ENCODE measurements at places on chromosomes 2 and 18.

DNA sequence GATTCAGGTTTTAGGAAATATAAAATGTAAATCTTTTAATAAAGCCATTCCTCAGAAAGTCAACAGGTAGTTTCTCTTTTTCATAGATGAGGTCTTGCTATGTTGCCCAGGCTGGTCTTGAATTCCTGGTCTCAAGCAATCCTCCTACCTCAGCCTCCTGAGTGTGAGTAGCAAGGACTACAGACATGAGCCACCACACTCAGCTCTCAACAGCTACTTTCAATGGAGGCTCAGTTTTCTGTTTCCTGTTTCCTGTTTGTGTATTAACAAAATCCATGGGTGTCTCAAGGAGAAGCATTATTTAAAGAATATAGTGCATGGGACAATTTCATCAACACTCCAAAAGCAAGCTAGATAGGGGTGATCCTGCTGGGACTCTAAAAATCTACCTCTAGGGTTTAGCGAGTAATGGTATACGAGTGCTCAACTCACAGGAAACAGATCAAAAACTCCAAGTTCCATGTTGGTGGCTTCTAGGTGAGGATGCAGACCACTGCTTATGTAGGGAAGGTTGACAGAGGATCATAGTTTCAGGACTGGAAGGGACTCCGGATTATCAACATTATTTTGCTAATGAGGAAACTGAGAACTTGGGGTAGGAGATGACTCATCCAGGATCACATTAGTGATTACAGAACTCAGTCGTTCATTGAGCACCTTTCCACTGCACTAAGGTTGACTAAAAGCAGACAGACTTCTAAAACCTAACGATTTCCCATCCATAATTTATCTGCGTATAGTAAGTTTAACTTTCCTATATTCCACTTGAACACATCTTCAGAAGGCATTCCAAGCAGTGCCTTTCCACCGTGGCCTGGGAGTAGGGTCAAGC, 61.7 kb upstream of the WIPF1 start:
- no peak for DNase-seq

DNA sequence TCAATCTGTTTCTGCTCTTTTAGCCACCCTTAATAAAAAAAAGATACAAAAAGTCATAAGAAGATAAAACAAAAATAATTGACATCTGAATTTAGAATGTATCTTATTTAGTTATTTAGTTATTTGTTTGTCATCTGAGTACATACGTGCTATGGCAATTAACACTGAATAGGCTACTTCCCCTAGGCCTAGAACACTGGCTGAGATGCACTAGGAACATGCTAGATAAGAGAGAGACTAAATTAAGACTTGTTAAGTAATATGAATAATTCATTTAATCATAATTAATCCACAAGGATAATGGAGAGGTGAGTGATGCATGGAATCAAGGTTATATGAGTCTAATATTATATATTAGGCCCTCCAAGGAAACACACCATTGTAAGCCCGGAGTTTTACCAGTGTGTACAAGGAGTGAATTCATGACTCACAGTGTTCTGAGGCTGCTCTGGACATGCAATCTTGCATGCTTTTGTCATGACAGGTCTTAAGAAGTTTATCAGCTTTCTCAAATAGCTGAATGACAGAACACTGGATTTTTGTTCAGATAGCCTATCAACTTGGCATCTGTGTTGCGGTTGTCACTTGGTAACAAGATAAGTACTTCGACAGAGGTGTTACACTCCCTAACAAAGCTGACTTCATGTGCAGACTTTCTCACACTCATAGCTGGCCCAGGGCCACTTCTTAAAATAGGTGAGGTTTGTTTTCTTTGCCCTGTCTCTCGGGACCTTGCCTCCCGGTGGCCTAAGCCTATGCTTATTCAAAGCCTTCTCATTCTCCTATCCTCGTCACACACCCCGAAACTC, 5.0 kb upstream of the SERPINB2 start:
- no peak for DNase-seq

DNA sequence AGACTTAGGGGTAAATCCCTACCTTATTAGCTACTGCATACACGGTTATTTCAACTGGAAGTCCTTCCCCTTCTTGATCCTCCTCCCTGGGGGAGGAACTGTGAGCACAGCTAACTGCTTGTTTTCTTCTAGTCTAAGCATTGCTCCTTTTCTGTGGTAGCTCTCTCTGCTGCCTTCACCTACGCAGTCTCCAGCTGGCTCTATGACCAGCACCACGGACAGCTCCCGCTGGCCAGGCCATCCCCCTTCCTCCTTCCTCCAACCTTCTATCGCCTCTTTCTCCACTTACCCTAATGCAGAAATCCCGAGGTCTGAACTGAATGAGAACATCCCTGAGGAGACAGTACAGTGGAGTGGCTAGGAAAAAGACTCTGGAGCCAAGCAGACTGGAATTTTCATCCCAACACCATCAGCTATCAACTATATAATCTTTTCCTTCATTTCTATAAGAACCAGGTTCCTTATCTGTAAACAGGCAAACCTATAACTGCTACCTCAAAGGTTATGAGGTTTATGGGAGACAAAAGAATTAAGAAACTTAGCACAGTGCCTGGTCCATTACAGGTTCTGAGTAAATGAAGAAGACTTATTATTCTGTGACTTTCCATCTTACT, 4.7 kb upstream of the CFAP65 start:
- DNase-seq = peak; percentile 57

DNA sequence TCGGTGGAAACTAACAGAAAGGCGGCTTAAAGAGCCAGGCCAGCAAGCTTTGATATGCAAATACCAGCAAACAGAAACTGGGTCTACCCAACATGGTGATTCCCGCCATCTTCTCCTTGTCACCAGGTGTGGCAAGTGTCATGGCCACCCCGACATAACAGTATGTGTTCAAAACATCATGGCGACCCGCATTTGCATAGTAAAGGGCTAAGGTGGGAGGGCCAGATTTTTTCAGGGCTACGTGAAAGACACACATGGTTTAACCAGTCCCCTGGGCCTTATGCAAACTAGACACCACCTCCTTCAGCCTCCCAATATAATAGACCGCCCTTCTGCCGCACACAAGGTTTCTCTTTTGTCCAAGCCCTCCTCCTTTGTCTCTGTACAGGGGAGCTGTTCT, 260.4 kb downstream of the METTL4 start:
- no peak for DNase-seq

GRCh38 chr18:11724781-11725180, 35.7 kb downstream of the GNAL start:
- no peak for DNase-seq

GRCh38 chr2:39849982-39850526, 71.0 kb upstream of the THUMPD2 start:
- no peak for DNase-seq
